ENCODE measurements at places on chromosomes 3 and 15. TPM values are rescaled to one million over a fixed set of nuclear protein-coding genes. Genes with fewer than 3 reads are reported as not detected.

DNA sequence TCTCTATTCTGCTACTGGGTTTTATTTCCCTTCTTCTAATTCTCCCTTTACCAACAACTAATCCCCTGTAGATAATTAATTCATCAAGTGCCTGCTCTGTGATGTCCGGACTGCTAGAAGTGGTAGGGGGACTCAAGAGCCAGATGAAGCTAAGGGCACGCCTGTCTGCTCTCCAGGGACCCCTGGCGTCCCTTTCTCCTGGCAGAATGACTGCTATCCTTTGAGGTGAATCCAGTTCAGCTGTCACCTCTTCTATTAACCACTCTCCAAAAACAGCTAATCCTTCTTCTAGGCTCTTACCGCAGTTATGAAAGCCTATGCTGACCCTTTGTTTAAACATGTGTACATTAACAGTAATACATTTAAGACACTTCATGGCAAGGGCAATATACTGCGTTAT, 1.4 kb upstream of the CHRNA7 start:
- no peak overlapping the region for H3K4me3 ChIP-seq
- DNase-seq = no peak
- peaks cover 9% of the 10 kb centered on the region for H3K4me1 ChIP-seq
- H3K27ac ChIP-seq = no peak overlapping the region
- H3K36me3 ChIP-seq = no peaks in the 10 kb centered on the region
- H3K27me3 ChIP-seq = no peaks in the 10 kb centered on the region

The IL5RA gene
- total RNA-seq = 1.3 TPM

GRCh38 chr3:37756311-37756710, 105.4 kb upstream of the CTDSPL start:
- no peaks in the 10 kb centered on the region for H3K36me3 ChIP-seq
- DNase-seq = no peak
- H3K4me3 ChIP-seq = no peak overlapping the region
- peaks cover 2% of the 10 kb centered on the region for H3K4me1 ChIP-seq

DNA sequence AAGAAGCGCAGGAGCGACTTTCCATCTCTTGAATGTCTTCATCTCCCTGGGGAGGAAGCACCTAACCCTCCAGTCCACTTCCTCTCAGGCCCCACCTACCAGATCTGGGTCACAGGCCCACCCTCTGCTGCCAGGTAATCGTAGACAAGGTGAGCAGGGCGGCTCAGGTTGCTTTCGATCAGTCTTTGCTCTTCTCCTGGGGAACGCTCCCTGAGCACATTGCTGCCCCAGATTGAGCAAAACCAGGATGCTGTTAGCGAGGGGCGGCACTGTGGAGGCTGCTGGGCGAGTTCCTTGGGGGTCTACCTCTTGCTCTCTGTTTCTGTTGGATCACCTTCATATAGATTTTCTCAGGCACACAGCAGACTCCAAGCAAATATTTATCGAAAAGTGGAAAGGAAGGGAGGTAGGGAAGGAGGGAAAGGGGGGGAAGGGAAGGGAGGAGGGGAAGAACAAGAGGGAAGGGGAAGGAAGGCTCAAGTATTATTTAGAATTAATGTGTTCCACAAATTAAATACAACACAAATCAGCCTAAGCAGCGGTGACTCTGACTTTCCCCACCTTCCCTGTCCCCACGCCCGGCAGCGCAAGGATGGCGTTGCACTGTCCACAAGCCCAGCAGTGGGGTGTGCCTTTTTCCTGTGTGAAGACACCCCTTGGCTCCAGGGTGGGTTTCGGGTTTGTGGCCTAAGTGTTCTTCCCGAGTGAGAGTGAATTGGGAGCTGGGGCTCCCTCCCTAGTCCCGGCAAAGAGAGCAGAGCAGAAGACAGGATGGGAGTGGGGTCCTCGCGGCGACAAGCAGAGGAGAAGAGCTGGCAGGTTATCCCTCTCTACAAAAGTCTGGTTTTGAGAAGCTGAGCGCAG, 6.1 kb upstream of the PCSK6 start:
- H3K4me3 ChIP-seq = no peak overlapping the region
- no peaks in the 10 kb centered on the region for H3K4me1 ChIP-seq

- no peaks in the 10 kb centered on the region for H3K36me3 ChIP-seq
- no peaks in the 10 kb centered on the region for H3K27me3 ChIP-seq
- no peak overlapping the region for H3K4me3 ChIP-seq
- H3K27ac ChIP-seq = no peak overlapping the region
- peaks cover 15% of the 10 kb centered on the region for H3K4me1 ChIP-seq
- peak; percentile 41 for DNase-seq
Measured at GRCh38 chr15:83844742-83845141, 190.8 kb downstream of the ADAMTSL3 start.

- no peak overlapping the region for H3K27ac ChIP-seq
- no peaks in the 10 kb centered on the region for H3K36me3 ChIP-seq
- DNase-seq = no peak
- H3K4me3 ChIP-seq = no peak overlapping the region
- no peaks in the 10 kb centered on the region for H3K4me1 ChIP-seq
Measured at GRCh38 chr3:17151598-17152373, 267.0 kb downstream of the PLCL2 start.

GRCh38 chr15:41819455-41820050, 8.3 kb upstream of the JMJD7 start:
- no peak overlapping the region for H3K27ac ChIP-seq
- H3K4me3 ChIP-seq = no peak overlapping the region
- H3K4me1 ChIP-seq = no peaks in the 10 kb centered on the region
- H3K27me3 ChIP-seq = no peaks in the 10 kb centered on the region
- DNase-seq = no peak
- no peaks in the 10 kb centered on the region for H3K36me3 ChIP-seq

The MYL3 gene
- total RNA-seq = 3.6 TPM

The ANKUB1 gene
- total RNA-seq = 0.10 TPM

DNA sequence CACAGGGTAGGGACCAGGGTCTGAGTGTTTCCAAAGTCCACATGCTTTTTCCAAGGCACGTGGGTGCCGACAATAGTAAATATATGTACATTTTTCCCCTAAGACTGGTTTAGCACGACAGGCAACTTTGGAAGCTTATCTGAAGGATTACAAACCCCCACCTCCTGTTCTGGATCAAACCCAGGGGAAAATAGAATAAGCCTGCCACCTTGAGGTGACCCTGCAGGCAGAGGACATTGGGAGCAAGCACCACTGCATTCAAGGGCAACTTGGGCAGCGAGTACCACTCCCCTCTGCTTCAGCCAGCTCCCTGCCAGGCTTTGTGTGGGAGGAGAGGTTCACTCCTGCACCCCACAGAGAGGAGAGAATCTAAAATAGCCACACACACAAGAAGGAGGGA, 44.8 kb downstream of the KBTBD12 start:
- H3K4me1 ChIP-seq = no peaks in the 10 kb centered on the region
- no peak overlapping the region for H3K4me3 ChIP-seq
- H3K27ac ChIP-seq = no peak overlapping the region
- no peak for DNase-seq
- H3K36me3 ChIP-seq = no peaks in the 10 kb centered on the region
